ENCODE measurements at places on chromosomes 13 and 19.
A peak's percentile ranks its signal among the peaks of the same experiment; 100 is the strongest.

GRCh38 chr13:94182185-94182761, 297.2 kb downstream of the DCT start:
- no peak for DNase-seq

GRCh38 chr13:112452380-112453206, 76.4 kb downstream of the SPACA7 start:
- DNase-seq: no peak

DNA sequence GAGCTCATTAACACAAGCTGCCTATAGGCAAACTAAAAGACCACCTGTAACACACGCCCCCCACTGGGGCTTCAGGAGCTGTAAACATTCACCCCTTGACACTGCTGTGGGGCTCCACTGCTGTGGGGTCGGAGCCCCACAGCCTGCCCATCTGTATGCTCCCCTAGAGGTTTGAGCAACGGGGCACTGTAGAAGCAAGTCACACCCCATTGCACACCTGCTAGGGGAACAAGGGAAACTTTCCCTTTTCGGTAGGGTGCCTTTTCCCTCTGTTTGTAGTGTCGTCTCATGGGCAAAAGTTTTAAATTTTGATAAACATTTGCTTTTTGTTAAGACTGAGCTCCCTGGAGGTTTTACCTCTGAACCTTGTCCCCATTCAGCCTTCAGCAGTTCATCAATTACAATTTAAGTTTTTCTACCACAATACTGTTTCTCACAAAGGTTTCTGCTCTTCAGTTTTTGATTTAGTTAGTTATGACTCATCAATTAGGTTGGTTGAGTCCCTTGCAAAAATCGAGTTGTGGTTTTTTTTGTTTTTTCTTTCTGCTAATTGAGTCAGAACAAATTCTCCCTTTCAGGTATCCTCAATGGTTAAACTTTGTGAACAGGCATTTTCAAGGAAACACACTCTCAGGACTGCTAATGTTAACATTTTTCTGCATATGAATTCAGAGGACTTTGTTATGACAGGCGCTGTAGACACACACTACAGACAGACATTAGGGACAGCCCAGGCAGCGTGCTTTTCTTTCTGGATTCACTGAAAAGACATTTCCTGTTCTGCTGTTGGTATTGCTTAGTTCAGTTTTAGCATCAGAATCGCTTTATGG, 35.1 kb downstream of the ZNF433 start:
- no peak for DNase-seq

DNA sequence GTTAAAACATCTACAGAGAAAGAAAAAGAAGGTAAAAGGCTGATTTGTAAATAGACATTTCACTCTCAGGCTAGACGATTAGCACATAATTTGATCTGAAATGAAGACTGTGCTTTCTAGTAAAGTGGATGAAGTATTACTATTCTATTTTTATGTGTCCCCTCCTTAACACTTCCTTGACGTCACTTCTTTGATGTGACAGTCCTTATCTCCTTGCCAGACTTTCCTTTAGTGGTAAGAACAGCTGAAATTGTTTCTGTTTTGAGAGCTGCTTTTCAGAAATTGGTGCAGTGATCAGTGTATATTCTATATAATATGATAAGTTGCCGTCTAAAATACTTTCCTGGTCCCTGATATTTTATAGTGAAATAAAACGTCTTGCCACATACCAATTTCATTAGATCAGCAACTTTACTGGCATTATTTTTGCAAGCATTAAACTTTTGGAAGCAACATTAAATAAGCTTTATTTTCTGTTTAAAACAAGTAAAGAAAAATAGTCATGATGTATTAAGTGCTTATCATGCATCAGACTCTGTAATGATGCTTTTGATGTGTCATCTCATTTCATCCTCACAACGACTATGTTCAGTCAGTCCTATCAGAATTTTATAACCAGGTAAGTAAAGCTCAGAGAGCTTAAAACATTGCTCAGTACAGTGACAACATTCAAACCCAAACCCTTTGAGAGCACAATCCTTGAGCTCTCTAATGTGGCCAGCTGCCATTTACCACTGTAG, 210.3 kb upstream of the PCDH9 start:
- DNase-seq: no peak

DNA sequence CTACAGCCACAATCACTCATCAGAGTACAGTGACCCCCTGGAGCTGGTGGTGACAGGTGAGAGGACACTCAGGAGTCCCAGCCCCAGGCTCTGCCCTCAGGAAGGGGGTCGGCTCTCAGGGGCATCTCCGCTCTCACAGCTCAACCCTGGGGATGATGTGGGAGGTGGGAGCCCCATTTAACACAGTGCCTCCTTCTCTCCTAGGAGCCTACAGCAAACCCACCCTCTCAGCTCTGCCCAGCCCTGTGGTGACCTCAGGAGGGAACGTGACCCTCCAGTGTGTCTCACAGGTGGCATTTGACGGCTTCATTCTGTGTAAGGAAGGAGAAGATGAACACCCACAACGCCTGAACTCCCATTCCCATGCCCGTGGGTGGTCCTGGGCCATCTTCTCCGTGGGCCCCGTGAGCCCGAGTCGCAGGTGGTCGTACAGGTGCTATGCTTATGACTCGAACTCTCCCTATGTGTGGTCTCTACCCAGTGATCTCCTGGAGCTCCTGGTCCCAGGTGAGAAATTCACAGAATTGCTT, 1.0 kb downstream of the LILRA2 start:
- DNase-seq: no peak

- DNase-seq: no peak
Measured at GRCh38 chr13:51412431-51412830, 40.4 kb downstream of the INTS6 start.

- DNase-seq: no peak
Measured at GRCh38 chr19:18172331-18173053, 1.1 kb upstream of the IFI30 start.

- no peak for DNase-seq
Measured at GRCh38 chr19:850221-850978, 1.7 kb upstream of the ELANE start.

- no peak for DNase-seq
Measured at GRCh38 chr13:48818495-48819356, 157.0 kb upstream of the FNDC3A start.

GRCh38 chr19:412356-413355, 3.7 kb upstream of the C2CD4C start:
- peak; percentile 51 for DNase-seq

DNA sequence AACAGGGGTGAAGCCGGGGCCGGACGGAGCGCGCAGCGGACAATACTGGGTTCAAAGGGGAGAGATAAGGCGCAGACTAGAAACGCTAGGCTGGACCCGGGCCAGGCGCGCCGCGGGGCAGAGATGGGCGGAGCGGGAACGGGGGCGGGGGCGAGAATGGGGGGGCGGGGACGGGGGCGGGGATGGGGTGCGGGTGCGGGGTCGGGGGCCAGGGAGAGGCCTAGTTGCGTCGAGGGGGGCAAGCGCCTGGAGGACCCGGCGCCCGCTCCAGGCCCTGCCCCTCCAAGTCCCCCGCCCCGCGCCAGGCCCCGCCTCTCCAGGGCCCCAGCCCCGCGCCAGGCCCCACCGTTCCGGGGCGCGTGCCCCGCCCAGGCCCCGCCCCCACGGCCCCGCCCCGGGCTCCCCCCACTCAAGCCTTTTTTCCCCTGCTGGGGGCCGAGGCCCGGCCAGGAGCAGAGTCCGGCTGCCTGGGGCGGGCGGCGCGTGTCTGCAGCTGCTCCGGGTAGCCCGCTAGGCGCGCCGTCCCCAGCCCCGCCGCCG, at the start of gene CERS4:
CERS4 (plus strand) TSS at position 449 of the 540 bp plus-strand sequence. CDS start 41,707 bp downstream, outside the sequence.
- peak; percentile 77 for DNase-seq

GRCh38 chr19:4089400-4089908, 22.8 kb upstream of the ZBTB7A start:
- no peak for DNase-seq

- DNase-seq: no peak
Measured at GRCh38 chr19:45368737-45369340, 1.5 kb downstream of the ERCC2 start.

DNA sequence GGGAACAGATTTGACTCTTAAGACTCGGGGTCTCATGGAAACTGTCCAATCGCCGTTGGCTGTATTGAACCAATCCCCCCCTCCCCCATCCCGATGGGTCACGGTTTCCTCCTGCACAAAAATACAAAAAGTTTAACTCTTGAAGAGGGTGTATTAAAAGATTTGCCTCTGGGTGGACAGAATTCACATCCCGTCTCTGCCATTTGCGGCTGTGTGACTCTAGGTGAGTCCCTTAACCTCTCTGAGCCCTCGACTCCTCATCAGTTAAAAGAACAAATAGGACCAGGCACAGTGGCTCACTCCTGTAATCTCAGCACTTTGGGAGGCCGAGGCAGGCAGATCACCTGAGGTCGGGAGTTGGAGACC, 31.3 kb upstream of the FEM1A start:
- DNase-seq: no peak

- no peak for DNase-seq
Measured at GRCh38 chr13:74406420-74406819, 272.2 kb upstream of the KLF12 start.

- DNase-seq: no peak
Measured at GRCh38 chr19:2440515-2440914, 13.1 kb upstream of the TIMM13 start.

- no peak for DNase-seq
Measured at GRCh38 chr13:93298713-93299112, 72.1 kb downstream of the GPC6 start.

- peak; percentile 83 for DNase-seq
Measured at GRCh38 chr19:50658441-50659317, 9.4 kb downstream of the C19orf81 start.

DNA sequence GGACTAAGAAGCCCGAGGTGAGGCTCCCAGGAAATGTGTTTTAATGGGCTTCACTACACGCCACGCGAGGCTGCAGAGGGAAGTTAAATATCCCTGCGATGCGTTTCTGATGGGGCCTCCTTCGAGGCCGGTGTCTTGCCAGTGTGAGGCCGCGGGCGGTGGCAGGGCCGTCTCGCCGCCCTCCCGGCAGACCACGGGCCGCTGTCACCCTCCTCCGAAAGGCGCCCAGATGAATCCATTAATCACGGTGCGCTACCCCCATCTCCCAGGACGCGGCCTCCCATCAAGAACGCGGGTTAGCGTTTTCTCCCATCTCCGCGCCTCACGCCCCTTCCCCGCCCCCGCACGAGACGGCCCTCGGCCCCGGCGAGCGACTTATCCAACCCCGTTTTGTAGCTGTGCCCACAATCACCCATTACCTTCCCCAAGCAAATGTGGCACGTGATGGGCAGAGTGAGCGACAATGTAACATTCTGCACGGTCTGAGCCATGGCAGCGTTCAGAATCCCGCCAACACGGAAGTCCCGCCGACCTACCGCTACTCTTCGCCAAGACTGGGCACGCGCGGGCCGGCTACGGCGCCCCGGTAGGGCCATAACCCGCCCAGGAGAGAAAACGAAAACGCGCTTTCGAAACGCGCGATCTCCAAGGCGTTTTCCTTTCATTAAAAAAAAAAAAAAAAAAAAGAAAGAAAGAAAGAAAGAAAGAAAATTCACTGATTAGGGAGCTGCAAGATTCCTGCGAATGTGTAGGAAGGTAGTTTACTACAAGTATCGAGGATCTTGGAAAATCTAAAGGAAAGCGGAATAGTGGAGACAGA, at the start of gene OBI1:
OBI1 (minus strand) TSS at position 526 of the 820 bp plus-strand sequence; CDS start at position 491, 35 bp downstream.
- DNase-seq: no peak

Data from NT2/D1 (cell line).